8988T (cell line): ENCODE measurements at places on chromosomes 6 and 20.

- DNase-seq: peak; percentile 67
Measured at GRCh38 chr20:23350196-23350903, at the start of gene NXT1. NXT1 (plus strand) TSS chr20:23350791; CDS start chr20:23354042, 3,251 bp downstream.

- DNase-seq: no peak
Measured at GRCh38 chr6:83125425-83125824, 58.0 kb downstream of the DOP1A start.

DNA sequence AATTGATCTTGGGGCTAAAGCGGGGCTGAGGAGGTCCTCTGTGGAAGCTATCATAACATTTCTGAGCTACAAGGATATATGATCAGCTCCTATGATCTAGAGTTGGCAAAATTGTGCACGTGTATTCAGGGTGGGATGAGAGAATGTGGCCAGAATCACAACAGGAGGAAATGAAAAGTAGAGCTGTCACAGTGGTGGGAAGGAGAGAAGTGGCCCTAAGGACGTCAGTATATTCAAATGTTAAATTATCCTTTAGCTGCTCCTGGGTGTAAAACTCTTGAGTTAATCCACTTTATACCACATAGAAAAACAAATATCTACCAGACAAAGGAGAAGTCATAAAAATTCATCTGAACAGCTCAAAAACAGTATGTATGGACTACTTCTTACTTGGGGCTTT is 14.8 kb upstream of the POPDC3 start:
- no peak for DNase-seq

DNA sequence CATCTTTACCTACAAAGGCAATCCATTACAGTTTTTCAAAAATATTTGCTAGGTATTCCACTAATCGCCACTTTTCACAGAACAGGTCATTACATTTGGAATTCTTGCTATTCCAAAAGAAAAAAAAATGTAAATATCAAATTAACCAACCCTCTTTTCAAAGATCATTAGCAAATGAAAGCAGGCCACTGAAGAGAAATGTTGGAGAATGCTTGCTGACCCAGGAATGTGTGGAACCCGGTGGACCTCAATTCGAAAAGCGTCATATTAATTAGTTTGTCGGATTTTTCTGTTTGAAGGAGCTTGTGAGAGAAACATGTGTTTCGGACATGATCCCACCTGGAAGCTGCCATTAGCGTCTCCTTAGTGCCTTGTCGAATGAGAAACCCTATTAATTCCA is 27.9 kb upstream of the SERPINB9 start:
- no peak for DNase-seq

DNA sequence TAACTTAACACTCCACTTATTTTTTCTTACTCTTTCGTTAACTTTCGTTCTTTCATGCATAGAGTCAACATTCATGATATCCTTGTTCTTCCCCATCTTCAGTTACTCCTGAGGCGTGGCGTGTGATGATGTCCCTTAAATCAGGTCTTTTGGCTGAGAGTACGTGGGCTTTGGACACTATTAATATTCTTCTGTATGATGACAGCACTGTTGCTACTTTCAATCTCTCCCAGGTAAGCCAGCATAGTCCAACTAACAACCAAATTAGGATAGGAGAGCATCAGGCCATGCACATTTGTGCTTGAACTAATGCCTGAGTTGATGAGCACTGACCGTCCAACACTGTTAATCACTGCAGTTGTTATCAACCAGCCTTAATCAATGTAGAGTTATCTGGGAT is 119.6 kb downstream of the TMEM242 start:
- no peak for DNase-seq

DNA sequence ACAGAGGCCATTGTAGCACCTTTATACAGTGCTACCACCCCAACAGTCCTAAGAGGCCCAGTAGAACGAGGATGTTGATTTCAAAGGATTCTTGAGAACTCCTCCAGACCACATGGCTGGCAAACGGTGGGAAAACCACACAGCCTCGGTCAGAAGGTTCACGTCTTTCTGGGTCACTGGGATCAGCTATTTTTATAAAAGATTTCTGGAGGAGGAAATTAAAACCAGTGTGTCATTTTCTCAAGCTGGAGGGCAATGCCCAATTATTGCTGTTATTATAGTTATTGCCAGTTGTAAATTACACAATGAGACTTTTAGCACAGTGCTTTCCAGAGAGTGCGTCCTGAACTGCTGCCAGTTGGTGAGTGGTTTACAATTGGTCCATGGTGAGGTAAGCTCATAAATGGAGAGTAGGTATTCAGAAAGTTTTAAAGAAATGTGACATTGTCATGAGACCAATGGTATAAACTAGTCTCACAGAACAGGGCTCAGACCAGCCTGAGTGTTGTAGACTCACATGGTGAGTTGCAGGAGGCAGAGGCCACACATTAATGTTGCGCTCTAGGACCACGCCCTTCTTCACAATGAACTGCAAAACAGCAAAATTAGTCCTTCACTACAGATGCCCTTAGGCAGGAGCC is 8.4 kb upstream of the PPP1R14C start:
- no peak for DNase-seq

GRCh38 chr6:21840428-21840827 is 246.9 kb downstream of the SOX4 start:
- no peak for DNase-seq

DNA sequence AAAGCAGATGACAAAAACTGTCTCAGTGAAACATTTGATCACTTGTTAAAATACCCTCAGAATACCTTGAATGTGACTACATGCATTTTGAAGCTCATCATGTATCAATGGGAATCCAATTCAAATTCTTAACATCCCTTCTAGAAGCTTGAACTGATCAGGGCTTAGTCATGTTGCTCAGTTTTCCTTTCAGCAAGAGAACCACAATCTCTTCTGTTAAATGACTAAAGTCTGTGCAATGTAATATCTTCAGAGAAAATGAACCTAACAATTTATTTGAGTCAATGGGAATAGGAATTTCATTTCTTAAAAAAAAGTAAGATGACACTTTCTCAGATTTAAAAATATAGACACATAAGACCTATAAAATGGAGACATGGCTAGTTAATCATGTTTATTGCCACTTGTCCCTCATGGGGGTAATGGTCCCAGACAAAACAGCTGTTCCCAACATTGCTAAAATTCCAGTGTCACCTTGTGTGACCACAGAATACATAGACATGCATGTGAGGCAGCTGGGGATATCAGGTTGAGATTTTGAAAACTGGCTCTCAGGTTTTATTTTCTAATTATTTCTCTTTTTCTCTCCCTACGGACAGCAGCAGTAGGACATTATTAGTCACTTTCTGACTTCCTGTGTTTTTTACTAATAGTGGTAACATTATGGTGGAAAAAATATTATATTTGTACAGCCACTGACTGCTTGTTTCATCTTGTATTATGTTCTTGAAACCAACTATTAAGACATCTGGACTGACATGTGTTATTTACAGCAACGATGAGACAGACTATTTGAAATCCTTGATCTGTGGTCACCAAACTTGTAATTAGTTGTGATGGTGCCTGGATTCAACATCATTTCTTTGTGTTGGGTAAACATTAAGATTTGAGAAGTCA is 192.5 kb downstream of the COL9A1 start:
- no peak for DNase-seq

DNA sequence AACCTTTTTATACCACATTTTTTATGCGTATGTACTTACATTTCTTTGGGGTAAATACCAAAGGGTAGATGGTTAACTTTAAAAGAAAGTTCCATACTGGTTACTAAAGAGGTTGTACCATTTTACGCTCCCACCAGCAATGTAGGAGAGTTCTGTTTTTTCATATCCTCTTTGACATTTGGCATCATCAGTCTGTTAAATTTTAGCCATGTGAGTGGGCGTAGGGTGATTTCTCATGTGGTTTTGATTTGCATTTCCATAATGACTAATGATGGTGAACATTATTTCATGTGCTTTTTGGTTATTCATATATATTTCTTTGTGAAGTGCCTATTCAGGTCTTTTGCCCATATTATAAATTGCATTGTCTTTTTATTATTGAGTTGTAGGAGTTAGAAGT is 194.2 kb downstream of the PRL start:
- DNase-seq: no peak

- DNase-seq: no peak
Measured at GRCh38 chr20:47776639-47777038, 8.6 kb downstream of the SULF2 start.

- no peak for DNase-seq
Measured at GRCh38 chr20:51353491-51353890, 189.0 kb downstream of the NFATC2 start.

- no peak for DNase-seq
Measured at GRCh38 chr6:54100411-54101006, 10.7 kb upstream of the MLIP start.

DNA sequence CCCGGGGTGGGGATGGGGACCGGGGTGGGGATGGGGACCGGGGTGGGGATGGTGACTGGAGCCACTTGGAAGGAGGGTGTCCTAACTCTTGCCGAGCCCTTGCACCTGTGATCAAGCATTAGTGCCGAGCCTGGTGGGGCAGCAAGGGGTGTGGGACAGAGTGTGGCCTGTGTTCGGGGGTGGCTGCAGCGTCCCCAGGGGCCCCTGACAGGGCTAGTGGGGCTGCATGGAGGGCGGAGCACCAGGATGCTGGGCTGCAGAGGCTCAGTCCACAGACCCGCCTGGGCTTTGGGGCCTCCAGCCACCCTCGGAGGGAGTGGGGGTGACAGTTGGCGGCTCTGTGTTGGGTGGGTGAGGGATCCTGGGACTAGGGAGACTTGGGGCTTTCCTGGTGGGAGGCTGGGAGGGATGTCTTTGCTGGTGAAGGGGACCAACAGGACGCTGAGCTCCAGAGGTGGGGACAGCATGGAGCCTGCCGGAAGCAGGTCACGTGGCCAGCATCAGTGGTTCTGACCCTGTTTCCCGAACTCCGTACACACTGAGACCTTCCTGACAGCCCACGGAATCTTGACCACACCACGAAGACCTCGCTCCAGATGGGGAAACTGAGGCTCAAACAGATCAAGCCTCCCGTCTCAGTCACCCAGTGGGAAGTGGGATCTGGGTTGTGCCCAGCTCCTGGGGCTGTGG is 4.6 kb downstream of the RBBP8NL start:
- DNase-seq: no peak

GRCh38 chr20:64083378-64083803 is 807 bp downstream of the LKAAEAR1 start:
- DNase-seq: peak; percentile 86

DNA sequence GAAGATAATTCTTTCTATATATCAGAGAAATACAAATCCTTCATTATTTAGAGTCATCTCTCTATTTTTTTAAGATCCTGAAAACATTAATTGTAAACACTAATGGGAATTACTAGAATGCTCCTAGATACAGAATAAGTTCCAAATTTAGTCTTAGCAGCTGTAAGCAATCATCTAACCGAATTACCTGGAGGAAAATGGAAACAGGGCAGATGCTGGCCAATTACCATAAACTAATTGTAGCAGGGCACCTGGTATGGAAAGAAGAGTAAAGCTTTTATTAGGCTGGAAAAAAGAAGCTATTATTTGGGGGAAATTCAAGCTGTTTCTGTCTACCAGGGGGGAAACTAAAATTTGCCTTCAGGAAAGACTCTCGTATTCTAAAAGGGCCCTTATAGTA is 257.5 kb downstream of the MMUT start:
- DNase-seq: no peak

DNA sequence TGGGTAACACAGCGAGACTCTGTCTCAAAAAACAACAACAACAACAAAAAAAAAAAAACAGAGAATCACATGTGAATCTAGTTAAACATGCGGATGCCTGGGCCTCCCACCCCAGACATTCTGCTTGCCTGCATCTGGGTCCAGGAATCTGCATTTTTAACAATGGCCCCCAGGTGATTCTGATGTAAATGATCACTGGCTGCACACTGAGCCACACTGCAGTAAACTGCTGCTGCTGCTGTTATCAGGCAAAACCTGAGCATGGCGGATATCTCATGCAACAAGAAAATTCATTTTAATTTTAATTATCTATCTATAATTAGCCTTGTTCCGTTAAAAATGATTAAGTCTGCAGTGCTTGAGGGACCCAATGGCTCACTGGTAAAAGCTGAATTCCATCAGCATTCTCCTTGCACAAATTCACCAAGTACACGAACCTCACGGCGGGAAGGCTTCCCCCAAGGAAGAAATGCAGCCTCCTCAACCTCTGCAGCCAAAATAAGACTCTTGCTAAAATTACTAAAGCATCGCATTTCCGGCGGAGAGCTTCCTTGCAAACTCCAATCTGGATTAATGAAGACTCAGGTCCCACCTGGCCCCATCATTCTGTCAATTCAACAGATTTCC is 81.6 kb upstream of the SNX9 start:
- no peak for DNase-seq

DNA sequence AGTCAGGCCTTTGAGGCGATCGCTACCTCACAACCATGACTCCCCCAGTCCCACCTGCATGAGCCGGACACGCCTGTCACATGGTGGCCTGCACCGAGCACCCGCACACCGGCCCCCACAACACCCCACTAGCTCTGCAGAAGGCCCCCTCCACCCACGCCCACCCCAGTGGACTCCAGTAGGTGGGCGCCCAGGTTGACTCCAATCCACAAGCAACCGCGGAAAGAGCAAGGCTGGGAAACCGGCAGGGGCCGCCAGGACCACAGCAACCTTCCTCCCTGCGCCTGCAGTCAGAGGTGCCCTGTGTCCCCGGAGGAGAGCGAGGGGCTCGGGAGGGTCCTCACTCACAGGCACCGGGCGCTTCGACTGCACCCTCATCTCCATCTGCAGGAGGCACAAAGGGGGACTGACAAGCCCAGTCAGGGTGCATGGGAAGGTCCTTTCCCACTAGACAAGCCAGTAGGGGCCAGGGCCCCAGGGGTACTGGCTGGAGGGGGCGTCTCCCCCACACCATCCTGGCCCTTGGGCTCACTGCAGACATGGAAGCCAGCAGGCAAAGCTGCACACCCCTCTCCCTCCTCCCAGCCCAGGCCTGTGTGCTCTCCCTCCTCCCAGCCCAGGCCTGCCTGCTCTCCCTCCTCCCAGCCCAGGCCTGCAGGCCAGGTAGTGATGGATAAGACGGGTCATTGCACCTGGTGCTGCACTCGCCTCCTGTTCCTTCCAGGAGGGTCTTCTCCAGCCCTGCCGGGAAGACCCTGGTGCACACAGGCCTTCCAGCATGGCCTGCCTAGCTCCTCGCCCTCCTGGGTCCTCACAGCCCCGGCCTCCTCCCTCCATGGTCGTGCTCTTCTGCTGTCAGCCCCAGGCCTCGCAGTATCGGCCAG is 137.2 kb downstream of the DLL1 start:
- peak; percentile 18 for DNase-seq

DNA sequence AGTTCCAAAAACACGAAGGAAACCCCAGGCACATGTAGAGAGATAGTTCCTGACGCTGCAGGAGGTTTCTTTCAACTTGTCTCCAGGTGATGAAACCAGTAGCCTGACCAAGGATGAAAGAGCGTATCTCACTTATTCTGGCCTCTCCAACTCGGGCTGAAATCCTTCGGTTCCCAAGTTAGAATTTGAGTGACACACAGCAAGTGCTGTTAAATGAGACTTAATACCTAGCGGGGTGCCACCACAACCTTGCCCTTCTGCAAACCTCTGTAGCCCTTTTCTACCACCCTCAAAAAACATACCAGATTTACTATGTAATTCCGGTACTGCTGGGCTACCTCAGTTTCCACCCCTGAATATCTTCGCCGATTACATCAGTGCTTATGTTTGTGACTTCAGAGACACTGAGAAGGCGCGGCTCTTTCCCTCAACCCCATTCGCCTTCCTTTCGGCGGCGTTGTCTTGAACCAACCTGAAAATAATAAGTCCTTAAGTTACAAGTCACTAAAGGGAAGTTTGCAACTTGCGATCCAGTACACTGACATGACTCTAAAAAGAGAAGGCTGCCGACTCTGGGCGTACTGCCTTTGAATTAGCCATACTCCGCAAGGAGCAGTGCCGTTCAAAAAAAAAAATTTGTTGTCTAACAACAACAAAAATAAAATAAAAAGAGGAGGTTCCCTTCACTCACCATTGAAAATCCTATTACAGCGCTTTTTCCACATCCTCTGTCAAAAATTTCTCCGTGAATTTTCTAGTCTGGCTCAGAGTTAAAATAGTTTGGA is 194.9 kb upstream of the ZNF184 start:
- DNase-seq: no peak
